Heart right ventricle (tissue), 16 donors: ENCODE measurements at places on chromosomes 2 and 18. TPM values are rescaled to one million over a fixed set of nuclear protein-coding genes. Genes with fewer than 3 reads are reported as not detected.
A peak's percentile ranks its signal among the peaks of the same experiment; 100 is the strongest.

DNA sequence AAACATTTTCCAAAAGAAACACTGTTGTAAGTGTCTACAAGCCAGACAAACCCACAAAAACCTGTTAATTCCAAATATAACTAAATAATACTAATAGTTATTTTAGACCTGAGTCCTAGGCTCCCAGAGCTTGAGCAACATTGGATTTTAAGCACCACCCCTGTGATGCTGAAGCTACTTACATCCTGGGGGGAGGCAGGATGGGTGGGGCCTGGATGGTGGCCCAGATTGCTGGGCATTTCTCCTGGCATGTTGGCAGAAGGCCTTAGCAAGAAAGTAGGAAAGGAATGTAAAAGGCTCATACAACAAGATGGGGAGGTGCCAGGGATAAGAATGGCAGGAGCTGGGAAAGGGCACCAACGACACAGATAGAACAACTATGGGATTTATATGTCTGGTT is 50.7 kb upstream of the OTX1 start:
- peak; percentile 32 for DNase-seq

Gene LRRTM1
- not detected for total RNA-seq

DNA sequence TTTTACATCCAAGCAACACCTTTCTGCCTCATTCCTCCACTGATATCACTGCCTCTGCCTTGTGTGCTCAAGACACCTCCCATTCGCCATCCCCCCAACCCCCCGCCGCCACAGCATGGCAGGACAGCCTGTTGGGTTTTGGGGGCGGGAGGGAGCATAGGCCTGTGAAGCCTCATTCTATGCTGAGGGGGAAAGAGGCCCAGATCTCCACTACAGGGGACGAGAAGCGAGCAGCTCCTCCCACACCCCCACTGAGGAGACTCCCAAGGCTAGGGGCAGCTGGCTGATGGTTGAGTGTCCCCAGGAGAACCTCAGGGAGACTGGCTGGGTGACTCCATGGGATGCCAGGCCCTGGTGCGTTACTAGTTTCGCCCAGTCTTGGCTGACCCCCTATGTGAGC is 214.3 kb upstream of the SIX2 start:
- DNase-seq = no peak

GRCh38 chr18:32308493-32309120 is 118.8 kb downstream of the MEP1B start:
- DNase-seq = no peak

DNA sequence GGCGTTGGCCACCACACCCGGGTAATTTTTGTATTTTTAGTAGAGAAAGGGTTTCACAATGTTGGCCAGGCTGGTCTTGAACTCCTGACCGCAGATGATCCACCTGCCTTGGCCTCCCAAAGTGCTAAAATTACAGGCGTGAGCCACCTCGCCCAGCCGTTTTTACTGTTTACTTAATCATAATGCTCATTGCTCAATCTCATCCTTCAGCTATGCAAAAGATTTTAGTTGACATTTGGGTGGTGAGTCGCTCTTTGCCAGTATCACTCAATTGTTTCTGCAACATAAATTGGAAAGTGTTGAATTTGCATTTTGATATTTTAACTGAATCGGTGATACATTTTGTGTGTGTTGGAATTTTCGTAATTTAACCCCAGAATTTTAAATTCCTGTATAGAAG is 7.8 kb upstream of the ZNF532 start:
- no peak for DNase-seq

Gene HOXD12
- not detected for total RNA-seq

DNA sequence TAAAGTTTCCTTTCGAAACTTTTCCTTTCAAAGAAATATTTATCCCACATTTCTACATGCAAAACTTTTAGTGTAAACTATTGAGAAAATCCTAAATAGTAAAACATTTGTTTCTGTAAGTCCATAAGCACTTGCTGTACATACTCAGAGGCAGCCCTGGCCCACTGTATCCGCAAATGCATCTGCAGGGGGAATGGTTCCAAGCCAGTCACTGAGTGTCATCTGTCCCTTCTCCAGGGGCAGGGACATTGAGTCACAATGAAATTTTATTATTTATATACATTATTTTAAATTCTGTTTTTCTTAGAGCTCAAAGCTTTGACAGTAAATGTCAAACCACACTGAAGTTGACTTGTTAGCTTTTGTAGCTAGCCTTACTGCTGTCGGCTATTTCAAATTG is 367.2 kb downstream of the MTX2 start:
- no peak for DNase-seq
